Sciatic nerve (tissue), 2 donors: ENCODE measurements at places on chromosomes 2 and 18. TPM values are rescaled to one million over a fixed set of nuclear protein-coding genes. Genes with fewer than 3 reads are reported as not detected.

- DNase-seq: peak; percentile 74
Observed at GRCh38 chr2:237122214-237122666, 36.6 kb downstream of the COPS8 start.

DNA sequence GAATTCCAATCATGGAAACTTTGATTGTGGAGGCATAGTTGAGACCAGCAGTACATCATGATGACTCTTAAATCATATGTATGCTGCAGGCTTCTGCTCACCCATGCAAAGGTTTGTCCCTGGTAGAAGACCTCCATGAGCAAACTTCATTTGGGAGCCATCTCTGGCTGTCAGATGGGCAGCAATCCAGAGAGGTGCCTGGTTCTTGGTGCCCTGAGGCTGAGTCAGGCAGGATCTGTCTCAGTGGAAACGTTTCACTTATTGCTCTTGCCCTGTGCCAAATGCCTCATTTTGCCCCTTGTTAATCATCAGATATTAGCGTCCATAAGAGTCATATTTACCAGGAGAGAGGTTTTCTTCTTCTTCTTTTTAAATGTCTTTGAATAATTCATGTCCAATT, 151.5 kb upstream of the CELF4 start:
- no peak for DNase-seq

- no peak for DNase-seq
Observed at GRCh38 chr2:187577310-187577709, 23.1 kb upstream of the TFPI start.

- DNase-seq: no peak
Observed at GRCh38 chr2:54881759-54882158, 158.3 kb downstream of the EML6 start.

GRCh38 chr2:140247451-140248195, 1467.4 kb upstream of the NXPH2 start:
- no peak for DNase-seq

- DNase-seq: no peak
Observed at GRCh38 chr2:234136461-234136860, 86.0 kb downstream of the SPP2 start.

DNA sequence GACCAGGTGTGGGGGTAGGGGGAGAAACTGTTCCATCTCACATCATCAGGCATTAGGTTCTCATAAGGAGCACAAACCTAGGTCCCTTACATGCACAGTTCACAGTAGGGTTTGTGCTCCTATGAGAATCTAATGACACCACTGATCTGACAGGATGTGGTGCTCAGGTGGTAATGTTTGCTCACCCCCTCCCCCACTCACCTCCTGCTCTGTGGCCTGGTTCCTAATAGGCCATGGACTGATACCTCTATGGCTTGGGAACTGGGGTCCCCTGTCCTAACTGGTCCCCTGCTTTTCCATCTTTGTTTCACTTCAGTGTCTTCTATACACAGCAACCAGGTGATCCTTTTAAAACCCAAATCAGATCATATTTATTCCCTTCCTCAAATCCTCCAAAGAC, 267.8 kb downstream of the TNS1 start:
- no peak for DNase-seq

DNA sequence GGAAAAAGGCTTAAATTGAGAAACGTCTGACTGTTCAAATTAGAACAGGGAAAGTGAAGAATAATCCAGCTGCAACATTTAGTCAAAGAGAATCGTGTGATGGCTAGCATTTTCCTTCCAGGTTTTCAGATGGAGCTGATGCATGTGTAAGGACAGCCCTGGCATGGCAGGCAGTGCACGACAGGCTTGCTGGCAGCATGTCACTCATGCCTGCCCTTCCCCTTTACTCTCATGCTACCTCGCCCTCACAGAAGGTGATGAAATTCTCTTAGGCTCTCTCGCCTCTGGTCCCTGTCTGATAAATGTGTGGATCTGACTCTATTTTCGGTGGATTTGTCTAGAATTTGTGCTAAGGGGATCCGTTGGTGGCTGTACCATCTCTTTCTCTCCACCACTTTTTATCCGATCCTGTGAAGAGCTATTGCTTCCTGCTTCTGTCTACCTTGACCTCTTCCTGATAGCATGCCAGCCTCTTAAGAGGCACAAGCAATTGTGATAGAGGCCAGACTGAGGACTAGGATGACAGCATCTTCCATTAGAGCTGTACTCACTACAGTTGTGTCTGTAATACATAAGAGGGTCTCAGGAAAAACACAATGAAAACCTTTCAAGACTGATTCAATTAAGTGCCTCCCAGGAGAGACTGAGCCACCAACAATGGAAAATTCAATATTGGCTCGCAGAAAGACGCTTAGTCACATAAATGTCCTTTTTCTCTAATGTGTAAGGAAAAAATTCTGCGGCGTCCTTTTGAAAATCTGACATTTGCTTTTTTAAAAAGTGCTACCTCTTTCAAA, 65.6 kb upstream of the NOSTRIN start:
- no peak for DNase-seq

Gene POTEC
- not detected for total RNA-seq

Gene TNS1
- 703 TPM for total RNA-seq

Gene ST6GAL2
- total RNA-seq: not detected

Gene SPDYA
- 3.3 TPM for total RNA-seq

Gene UGT1A3
- total RNA-seq: not detected

Gene VIT
- 67.9 TPM for total RNA-seq

Gene SKOR2
- total RNA-seq: not detected

Gene MARCHF4
- total RNA-seq: not detected
